ENCODE measurements at places on chromosomes 12 and 14.

DNA sequence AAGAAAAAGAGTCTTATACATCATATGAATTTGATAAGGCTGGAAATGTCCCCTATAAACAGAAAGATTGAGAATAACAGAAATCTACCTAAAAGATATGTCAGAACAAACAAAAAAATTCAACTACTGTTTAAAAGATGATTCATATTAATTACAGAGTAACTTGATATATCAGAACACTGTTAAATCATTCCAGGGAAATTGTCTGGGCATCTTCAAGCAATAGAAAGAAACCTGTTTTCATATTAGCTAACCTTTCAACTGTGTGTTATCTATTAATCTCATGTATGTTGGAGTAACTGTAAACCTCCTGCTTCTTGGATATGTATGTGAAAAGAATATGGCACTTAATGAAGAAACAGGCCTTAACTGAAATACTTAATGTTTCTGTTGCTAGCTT is 96.7 kb downstream of the NUBPL start:
- ATAC-seq, result no peak

DNA sequence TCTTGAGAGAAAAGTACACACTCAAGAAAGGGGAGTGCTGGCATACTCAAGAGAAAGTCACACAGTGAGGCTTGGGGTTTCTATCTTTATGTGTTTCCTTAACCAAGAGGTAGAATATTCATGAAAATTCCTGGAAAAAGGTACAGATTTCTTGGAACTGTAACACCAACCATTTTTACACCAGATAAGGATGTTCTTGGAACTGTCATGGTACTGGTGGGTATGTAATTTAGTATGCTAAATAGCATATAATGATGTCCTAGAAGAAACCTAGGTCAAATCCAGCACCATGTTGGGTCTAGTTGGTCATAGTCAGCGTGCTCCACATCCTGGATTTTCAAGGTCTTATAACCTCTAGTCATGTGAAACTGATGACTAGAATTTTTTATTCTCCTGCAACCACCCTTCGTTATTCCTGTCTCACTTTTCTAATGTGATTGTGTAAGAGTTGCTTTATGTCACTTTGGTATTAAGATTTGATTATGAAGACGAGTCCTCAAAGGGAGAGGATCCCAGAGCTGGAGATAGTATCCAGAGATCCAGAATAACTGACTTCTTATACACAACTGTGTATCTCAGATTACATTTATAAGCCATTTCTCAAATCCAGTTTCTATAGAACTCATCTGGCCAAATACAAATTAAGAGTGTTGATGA is 510.1 kb downstream of the TMTC2 start:
- ATAC-seq, result no peak

DNA sequence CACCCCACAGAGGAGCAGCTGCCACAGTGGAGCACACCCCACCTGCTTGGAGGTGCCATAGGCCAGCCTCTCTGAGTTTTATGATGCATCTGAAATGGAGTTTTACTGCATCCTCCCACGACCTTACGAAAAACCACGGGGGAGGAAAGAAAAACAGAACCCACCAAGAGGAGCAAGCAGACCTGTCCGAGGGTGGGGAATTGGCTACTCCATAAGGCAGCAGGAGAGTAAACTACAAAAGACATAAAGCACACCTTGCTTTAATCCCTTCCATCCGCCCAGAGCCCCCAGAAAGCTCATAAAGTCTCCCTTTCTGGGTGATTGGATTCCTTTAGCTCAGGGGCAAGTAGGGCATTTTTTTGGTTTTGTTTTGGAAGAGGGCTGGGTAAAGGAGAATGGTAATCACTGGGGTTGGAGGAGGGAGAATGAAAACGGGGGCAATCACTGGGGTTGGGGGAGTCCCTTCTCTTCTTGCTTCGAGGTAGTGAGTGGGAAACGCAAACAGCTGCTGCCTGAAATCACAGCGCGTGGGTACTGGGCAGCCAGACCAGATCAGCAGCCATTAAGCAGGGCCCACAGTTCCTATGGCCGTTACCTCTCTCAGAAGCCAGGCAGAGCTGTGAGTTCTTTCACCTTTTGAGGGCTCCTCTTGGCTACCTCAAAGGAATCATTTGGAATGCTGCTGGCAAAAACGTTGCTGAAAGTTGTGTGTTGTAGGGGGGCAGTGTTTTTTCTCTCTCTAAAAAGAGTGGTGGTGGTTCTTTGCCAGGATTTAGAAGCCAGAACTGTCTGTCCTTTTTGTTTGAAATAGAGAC is 433.6 kb downstream of the ZFP36L1 start:
- ATAC-seq, result peak; percentile 44

GRCh38 chr12:100141998-100142850 is 450 bp downstream of the BLTP3B start:
- ATAC-seq, result peak; percentile 74

GRCh38 chr14:93855737-93856136 is 67.5 kb upstream of the PRIMA1 start:
- no peak for ATAC-seq

GRCh38 chr12:62720661-62721330 is 214.2 kb downstream of the PPM1H start:
- no peak for ATAC-seq

DNA sequence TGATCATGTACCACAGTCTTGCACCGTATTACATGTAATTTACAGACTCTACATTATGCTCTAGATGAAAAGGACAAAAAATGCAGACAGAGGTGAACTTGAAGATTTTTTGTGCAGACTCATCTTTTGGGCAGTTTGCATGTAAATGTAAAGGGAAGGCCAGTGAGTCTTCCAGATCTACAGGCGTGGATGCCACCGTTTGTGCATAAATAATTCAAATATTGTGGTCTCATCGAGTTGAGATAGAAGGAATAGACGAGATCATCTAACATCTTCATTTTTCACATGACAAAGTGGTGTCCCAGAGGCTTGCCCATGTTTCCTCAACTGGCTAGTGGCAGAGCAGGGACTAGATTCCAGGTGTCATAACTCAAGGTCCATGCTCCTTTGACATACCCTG is 125.2 kb downstream of the ALX1 start:
- no peak for ATAC-seq

DNA sequence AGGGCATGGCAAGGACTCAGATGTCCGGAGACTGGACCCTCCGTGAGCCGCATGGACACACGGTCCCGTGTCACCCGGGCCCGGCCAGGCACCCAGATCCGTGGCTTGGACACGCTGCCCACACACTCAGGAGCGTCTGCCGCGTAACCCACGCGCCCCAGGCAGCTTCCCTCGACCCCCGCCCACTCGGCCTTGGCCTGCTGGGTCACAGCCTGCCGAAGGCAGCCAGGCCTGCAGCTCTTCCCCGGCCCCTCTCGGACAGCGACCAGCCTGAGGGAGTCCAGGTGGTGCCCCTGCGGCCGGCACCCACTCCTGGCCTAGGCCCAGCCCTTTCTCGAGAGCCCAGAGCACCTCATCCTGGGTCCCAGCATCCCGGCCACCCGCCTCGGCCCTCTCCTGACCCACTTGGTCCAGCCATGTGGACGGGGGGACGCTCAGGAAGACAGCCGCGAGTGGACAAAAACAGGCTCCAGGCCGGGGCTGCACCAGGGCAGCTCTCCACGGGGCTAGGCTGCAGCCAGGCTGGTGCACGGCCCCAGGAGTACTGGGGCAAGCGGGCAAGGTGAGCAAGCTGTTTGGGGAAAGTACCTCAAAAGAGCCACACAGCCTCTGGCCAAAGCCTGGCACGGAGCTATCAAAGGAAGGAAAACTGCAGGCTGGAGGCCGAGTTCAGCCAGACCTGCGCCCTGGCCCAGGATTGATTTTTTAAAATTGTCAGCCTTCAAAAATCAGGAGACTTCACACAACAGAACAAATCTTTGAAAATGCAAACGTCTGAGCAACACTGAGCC is 6.5 kb downstream of the AKT1 start:
- no peak for ATAC-seq

DNA sequence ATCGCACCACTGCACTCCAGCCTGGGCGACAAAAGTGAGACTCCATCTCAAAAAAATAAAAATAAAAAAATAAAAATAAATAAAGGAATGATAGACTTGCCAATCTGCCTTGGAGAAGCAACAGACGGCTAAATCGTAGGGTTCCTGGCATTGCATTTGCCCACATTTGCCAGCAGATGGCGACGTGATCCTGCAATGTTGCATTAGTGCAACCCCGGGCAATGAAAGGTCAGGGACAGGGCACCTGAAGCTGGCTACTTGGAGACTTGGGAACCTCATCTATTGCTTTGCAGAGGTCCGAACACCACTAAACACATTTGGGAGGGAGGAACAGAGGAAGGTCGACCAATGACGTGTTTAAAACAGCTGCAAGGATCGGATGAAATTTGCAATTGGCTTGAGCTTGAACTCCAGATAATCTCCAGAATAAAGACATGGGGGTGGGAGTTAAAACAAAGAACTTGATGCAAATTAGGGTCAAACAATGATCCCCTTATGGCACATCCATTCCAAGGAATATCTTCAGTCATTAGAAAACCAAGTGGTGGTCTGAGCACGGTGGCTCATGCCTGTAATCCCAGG is 34.6 kb downstream of the SPRING1 start:
- peak; percentile 66 for ATAC-seq

- ATAC-seq, result no peak
Measured at GRCh38 chr12:13163868-13164635, 32.5 kb upstream of the EMP1 start.

- no peak for ATAC-seq
Measured at GRCh38 chr12:122867691-122868461, 28.0 kb downstream of the VPS37B start.

DNA sequence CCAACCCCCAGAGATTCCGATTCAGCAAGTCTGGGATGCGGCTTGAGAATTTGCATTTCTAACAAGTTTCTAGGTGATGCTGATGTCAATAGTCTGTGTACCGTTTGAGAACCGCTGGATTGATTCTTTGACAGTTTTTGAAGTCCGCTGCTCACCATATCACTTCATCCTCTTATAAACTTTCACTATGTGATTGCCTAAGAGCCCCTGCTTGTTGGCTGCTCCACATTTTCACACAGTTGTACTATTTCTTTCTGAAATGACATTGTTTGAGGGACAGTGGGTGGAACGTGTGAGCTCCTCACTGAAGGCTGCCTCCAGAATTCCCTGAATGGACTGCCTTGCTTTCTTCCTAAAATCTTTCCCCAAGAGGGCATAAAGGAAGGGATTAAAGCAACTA is 7.7 kb downstream of the C3AR1 start:
- no peak for ATAC-seq

DNA sequence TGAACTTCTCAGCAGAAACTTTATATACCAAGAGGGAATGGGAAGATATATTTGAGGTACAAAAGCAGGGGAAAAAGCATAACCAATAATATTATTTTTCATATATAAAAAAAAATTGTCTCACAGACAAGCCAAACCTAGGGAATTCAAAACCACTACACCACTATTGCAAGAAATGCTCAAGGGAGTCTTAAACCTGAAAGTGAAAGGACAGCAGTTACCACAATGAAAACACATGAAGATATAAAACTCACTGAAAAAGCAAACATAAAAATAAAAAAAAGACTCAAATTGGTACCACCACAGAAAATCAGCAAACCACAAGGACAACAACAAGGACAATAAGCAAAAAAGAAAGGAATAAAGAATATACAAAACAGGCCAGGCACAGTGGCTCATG is 131.9 kb downstream of the CEP128 start:
- ATAC-seq, result no peak

GRCh38 chr14:96717116-96717515 is 80.1 kb upstream of the VRK1 start:
- no peak for ATAC-seq

GRCh38 chr12:52498946-52499345 is 5.9 kb upstream of the KRT6A start:
- no peak for ATAC-seq

GRCh38 chr12:53327435-53328042 is 6.1 kb upstream of the AAAS start:
- ATAC-seq, result no peak

GRCh38 chr12:67633708-67634107 is 14.8 kb upstream of the DYRK2 start:
- no peak for ATAC-seq

GRCh38 chr12:82176761-82177490 is 181.3 kb downstream of the CCDC59 start:
- no peak for ATAC-seq

GRCh38 chr12:42902001-42902400 is 312.5 kb upstream of the PRICKLE1 start:
- no peak for ATAC-seq

- ATAC-seq, result no peak
Measured at GRCh38 chr12:3420693-3421092, 70.3 kb upstream of the PRMT8 start.

- ATAC-seq, result no peak
Measured at GRCh38 chr12:998020-998874, 7.2 kb downstream of the ERC1 start.

DNA sequence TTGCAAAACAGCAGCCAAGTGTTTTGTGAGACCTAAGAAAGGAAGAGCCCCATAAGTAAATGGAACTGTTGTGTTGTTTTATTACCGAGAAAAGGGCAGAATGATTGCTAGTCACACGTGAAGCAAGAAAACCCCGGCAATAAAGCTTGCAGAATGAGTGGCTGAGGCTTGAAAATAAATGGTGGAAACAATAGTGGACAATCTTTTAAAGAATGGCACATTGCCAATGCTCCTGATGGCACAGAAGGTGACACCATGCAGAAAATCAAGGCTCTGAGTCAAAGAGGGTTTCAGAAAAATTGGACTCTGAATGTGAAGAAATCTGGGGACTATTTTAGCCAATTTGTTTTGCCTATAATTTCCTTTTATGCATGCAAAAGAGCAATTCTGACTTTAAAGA is 4.0 kb upstream of the AQP2 start:
- ATAC-seq, result no peak

DNA sequence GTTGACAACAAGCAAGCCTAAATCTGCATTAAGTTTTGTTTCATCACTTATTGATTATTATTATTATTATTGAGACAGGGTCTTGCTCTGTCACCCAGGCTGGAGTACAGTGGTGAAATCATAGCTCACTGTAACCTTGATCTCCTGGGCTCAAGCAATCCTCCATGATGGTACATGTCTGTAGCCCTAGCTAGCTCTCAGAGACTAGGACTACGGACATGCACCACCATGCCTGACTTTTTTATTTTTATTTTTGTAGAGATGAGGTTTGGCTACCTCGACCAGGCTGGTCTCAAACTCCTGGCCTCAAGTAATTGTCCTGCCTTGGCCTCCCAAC is 35.7 kb upstream of the STK38L start:
- peak; percentile 46 for ATAC-seq

DNA sequence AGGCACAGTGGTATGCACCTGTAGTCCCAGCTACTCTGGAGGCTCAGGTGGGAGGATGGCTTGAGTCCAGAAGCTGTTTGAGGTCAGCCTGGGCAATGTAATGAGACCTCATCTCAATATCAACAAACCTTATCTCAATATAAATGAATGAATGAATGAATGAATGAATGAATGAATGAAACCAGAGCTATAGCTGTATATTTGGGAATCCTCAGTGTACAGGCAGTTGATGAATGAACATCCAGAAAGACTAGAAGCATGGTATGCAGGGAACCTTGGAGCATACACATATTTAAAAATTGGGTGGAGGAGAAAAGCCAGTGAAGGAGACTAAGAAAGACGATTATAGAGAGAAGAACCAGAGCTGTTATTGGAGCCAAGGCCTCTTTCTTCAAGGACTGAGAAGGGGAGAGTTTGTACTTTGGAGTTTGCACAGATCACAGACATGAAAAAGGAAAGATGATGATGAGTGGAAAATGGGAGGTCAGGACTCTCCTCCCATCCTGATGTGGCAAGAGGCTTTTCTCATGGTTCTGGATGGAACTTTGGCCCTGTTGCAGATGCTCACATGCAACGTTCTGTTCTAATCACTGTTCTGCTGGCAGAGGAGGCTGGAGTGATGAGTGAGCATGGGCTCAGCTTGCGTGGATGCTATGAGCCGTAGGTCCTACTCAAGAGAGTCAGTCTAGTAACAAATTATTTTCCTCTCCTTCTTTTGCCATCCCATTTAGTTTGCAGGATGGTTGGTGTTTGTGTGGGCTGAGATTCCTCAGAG is 114.4 kb downstream of the PRKCH start:
- no peak for ATAC-seq
